ENCODE measurements at places on chromosomes 1 and 21.

DNA sequence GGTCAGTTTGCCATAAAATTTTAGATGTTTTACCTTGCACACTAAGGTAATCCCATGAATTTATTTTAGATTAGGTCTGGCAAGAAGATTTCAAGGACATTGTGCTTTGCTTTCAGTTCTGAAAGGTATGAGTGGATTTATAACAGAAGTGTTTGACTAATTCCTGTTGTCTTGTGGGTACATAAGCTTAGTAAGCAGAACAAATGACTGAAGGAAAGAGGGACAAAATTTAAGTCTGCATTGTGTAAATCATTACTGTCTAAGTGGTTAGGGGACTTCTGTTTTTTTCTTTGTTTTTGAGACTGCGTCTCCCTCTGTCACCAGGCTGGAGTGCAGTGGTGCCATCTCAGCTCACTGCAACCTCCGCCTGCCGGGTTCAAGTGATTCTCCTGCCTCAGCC is 60.1 kb downstream of the PKN2 start:
- no peak overlapping the region for H3K4me3 ChIP-seq
- H3K36me3 ChIP-seq = peaks cover 32% of the 10 kb centered on the region
- no peak for DNase-seq
- no peak overlapping the region for H3K27ac ChIP-seq
- no peaks in the 10 kb centered on the region for H3K4me1 ChIP-seq
- H3K27me3 ChIP-seq = no peaks in the 10 kb centered on the region

- DNase-seq = no peak
- no peak overlapping the region for H3K4me3 ChIP-seq
- H3K4me1 ChIP-seq = no peaks in the 10 kb centered on the region
- no peak overlapping the region for H3K27ac ChIP-seq
- H3K36me3 ChIP-seq = no peaks in the 10 kb centered on the region
- peaks cover 4% of the 10 kb centered on the region for H3K27me3 ChIP-seq
Observed at GRCh38 chr1:166470014-166470413, 303.2 kb upstream of the FAM78B start.

DNA sequence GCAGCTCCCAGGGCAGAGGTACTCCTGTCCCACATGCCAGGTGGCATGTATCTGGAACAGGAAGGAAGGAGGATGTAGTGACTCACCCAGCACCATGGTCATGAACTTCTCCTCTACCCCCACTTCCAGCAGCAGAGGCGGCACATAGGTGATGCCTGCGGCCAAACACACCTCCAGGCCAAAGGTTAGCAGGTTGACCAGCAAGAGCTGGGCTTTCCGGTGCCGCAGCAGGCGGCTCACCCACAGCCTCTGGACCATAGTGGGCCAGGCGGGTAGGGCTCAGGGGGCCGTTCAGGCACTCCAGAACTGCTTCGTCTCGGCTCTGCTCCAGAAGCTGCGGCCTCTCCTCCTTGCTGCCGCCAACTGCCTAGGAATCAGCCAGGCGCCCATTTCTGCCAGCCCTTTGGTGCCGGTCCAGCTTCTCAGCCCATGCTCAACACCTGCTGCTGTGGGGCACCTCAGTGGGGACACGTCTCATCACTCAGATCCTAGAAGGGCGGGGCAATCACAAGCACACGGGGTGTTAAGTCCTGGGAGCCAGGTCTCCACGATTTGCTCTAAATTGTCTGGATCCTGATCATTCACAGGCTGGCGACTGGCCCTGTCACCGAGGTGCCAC is 15.8 kb downstream of the SLC45A3 start:
- H3K36me3 ChIP-seq = no peaks in the 10 kb centered on the region
- no peak overlapping the region for H3K4me3 ChIP-seq
- H3K27me3 ChIP-seq = peaks cover 7% of the 10 kb centered on the region
- H3K27ac ChIP-seq = no peak overlapping the region

DNA sequence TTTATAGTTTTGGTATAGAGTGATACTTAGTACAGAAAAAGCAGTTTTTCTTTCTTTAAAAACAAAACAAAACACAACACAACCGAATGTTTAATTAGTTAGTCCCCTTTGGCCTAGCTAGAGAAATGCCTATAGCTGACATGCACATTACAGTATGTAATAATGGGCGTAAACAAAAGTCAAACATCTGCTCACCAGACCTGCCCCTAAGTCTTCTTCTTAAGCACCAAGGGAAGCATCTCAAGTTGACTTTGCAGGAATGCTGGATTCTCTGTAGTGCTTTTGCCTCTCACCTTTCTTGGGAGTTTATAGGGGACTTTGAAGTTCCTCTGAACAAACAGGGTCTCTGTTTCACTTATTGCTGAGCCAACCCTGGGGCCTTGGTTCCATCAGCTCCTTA is 143.7 kb downstream of the TM2D1 start:
- H3K36me3 ChIP-seq = no peaks in the 10 kb centered on the region
- H3K4me1 ChIP-seq = no peaks in the 10 kb centered on the region
- peaks cover 32% of the 10 kb centered on the region for H3K27me3 ChIP-seq
- no peak overlapping the region for H3K4me3 ChIP-seq
- no peak for DNase-seq

DNA sequence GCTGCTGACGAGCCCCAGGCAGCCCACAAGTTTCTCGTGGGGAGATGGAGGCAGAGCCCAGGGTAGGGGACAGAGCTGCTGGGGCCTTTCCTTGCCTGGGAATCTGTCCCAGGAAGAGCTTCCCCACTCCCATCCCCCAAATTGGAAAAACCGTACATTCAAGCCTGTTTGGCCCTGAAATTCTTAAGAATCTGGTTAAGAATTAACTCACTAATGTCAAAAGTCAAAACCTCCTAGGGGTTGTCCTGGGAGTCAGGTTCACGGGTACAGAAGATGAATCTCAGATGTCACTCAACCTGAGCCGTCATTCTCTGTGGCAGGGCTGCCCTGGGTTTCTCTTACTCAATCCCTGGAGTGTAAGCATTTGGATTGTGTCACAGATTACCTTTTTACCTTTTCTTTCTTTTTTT is 8.4 kb downstream of the C1orf115 start:
- DNase-seq = no peak
- H3K4me1 ChIP-seq = peaks cover 5% of the 10 kb centered on the region
- no peak overlapping the region for H3K27ac ChIP-seq
- peaks cover 7% of the 10 kb centered on the region for H3K27me3 ChIP-seq
- H3K36me3 ChIP-seq = no peaks in the 10 kb centered on the region

DNA sequence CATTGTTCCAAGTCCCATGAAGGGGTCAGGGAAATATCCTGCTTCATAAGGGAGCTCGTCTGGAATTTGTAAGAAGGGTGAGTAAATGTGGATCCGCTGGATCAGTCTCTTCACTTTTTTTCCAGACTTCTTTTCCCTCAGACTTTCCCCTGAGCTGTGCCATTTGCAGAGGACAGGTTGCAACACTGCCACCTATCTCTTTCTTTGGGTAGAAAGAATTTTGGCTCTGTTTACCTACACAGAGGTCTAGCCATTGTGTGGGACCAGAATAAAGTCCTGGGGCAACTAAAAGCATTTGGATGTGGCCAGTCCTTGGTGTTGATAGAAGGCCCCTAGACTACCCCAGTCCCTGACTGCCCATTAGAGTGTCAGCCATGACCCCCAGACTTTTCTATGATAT is 1146.7 kb upstream of the PRMT6 start:
- no peaks in the 10 kb centered on the region for H3K4me1 ChIP-seq
- no peak overlapping the region for H3K27ac ChIP-seq
- H3K4me3 ChIP-seq = no peak overlapping the region
- DNase-seq = no peak
- H3K27me3 ChIP-seq = no peaks in the 10 kb centered on the region

DNA sequence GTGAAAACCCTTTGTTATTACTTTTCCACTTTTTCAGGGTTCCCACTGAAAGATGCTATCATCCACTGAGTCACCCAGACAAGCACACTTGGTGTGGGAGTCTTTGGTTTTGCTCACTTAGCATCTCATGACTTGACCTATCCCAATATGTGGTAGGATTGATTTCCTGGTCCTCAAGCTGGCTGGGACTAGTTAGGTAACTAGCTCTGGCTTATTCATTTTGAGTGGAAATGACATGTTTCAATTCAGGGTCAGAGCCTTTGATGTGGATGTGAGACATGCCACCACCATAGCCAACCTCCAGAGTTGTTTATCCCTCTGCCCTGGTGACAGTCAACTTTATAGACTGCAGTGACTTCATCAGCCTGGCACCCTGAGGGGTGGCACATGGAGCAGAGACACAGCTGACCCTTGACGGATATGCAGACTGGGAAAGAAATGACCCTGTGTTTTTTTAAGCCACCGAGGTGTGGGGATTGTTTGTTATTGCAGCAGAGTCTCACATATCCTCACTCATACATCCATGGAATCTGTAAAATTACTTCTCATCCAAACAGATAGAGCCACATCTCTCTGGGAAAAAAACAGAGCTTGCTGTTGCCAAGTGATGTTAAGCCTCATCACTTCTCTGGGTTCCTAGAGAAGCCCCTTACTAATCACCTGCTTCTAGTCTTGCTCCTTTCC is 699.9 kb downstream of the MATN1 start:
- H3K4me3 ChIP-seq = no peak overlapping the region
- DNase-seq = no peak
- no peaks in the 10 kb centered on the region for H3K4me1 ChIP-seq
- peaks cover 9% of the 10 kb centered on the region for H3K27me3 ChIP-seq

- peaks cover 2% of the 10 kb centered on the region for H3K36me3 ChIP-seq
- H3K4me3 ChIP-seq = no peak overlapping the region
- H3K27me3 ChIP-seq = peaks cover 4% of the 10 kb centered on the region
- no peaks in the 10 kb centered on the region for H3K4me1 ChIP-seq
- no peak for DNase-seq
- no peak overlapping the region for H3K27ac ChIP-seq
Observed at GRCh38 chr1:244353551-244354091, 98.1 kb downstream of the ADSS2 start.

- H3K36me3 ChIP-seq = no peaks in the 10 kb centered on the region
- peaks cover 1% of the 10 kb centered on the region for H3K27me3 ChIP-seq
- H3K27ac ChIP-seq = no peak overlapping the region
Observed at GRCh38 chr1:202078241-202078640, 44.5 kb upstream of the GPR37L1 start.

DNA sequence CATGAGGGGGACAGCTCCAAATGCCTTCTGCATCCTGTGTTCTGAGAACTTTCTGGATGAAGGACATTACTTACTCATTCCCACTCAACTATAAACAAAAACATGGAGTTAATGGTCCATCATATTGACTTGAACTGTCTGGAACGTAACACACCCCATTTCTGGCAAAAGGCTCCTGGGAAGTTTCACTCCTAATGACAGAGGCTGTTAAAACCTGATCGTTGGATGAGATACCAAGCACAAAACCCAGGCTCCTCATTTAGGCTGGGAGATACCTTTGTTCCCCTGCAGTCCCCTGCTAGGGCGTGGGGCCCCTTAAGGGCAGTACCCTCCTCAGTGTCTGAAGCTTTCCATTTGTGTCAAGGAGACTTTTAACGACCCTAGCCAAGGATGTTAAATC is 78.9 kb downstream of the RHOU start:
- no peaks in the 10 kb centered on the region for H3K27me3 ChIP-seq
- no peak for DNase-seq
- H3K4me3 ChIP-seq = no peak overlapping the region

GRCh38 chr1:157955221-157955620 is 38.2 kb upstream of the KIRREL1 start:
- no peak overlapping the region for H3K4me3 ChIP-seq
- no peaks in the 10 kb centered on the region for H3K4me1 ChIP-seq
- H3K27ac ChIP-seq = no peak overlapping the region
- peaks cover 31% of the 10 kb centered on the region for H3K27me3 ChIP-seq
